Amniotic stem cell (primary cell): ENCODE measurements at places on chromosomes 1 and 21.
A peak's percentile ranks its signal among the peaks of the same experiment; 100 is the strongest.

- no peak for DNase-seq
Measured at GRCh38 chr1:67211589-67212563, 45.6 kb downstream of the IL23R start.

DNA sequence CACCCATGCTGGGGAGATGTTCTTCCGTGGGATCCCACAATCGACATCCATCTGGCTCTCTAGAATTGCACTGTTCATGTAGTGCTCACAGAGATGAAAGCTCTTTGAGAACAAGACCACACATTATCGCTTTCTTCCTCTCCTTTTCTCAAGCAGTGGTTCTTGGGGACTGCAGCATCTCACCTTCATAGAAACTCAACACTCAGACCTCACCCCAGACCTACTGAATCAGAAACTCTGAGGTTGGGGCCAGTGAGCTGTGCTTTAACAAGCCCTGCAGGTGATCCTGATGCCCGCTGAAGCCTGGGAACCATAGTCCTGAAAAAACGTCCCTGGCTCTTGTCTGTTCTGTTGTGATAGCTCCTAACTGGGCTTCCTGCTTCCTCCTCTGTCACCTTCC lies 251.3 kb upstream of the FGGY start:
- DNase-seq, result no peak

DNA sequence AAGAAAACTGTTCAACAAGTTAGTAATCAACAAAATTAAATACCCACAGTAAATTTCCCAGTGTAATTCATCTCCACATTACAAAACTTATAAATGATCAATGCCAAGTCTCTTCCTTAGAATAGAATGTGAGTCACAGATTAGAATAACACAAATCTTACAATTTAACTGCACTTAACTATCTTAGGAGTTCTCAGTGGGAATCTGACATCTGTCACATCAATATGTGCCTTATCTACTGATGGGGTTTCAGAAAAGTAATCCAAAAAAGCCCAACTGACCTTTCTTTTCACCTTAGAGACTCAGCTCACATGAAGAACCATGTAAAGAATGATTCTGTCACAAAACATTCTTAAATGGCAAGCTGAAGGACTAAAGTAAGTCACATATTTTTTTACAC lies 141.4 kb downstream of the RERE start:
- DNase-seq, result no peak

- DNase-seq, result no peak
Measured at GRCh38 chr1:67708606-67709005, 23.6 kb downstream of the GADD45A start.

DNA sequence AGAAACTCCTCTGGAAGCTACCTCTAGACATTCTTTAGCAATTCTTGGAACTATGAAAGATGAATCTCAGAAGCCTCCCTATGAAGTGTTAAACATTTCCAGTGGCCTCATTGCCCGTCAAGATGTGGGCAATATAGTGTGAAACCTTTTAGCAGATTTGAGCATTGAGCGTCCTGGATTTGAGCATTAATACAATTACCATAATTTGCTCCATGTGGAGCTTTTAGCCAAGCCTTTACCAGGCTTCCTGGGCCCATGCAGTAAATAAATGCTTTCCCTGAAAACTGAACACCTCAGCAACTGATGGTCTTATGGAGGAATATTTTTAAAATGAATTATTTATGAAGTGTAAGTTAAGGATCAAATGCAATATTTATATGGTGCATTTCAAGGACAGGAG lies 162.0 kb downstream of the FGGY start:
- DNase-seq, result no peak

DNA sequence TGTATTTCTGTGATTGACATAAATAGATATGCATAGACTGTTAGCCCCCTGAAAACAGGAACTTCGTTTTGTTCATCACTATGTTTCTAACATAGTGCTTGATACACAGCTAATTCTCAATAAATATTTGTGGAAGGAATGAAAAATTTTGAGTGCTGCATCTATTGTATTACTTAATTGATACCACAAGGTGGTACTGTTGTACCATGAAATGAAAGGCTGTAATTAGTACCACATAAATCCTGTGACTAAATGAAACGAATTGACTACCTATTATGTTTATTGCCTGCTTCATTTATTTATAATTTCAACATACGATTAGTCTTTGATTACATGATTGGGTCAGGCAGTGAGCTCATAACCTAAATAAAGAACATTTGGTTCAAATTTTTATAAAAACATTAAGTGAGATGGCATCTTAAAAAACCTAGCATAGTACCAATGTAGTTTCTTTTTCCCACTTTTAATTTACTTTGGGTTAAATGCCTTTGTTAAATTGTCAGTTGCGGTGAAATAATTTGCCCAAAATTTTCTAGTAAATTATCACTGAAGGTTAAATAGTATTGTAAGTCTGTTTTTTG lies 15.0 kb upstream of the TGFB2 start:
- DNase-seq, result no peak

- DNase-seq, result no peak
Measured at GRCh38 chr1:64659478-64660138, 85.3 kb upstream of the RAVER2 start.

GRCh38 chr1:197017558-197018146 lies 40.3 kb downstream of the CFHR5 start:
- DNase-seq, result no peak

GRCh38 chr1:205170532-205171269 lies 40.8 kb downstream of the DSTYK start:
- no peak for DNase-seq

DNA sequence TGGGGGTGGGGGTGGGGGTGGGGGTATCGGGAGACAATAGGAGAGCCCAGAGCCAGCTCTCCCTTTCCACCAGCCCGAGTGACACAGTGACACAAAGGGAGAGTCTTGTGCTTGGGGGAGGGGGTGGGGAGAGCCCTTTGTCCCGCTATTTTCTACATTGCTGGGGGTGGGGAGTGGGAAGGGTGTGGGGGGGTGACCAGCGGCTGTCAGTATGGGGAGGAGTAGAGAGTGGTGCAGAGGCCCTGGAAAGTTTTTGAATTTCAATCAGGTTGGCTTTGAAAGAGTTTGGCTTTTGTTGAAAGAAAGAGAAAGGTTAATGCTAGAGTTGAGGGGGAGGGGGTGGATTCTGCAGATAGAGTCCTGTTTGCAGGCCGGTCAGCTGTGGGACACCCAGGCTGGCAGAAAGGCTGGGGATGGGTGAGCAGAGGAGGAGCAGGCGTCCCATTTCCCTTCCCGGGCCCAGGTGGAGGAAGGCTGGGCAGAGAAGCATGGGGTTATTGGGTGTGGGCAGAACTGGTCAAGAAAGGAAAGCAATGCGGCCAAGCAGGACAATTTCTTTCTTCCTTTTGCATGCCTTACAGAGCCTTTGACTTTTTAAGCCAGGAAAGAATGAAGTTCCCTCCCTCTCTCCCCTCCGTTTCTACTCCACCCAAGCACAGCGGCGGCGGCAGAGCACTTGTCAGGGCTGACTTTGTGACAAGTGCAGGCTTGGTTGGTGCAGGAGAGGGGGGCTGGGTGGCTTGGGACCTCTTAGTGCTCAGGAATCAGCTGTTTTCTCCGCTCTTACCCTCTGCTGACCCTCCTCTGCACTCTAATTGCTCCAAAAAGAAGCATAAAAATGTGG lies 96.2 kb downstream of the RNF220 start:
- DNase-seq, result no peak

DNA sequence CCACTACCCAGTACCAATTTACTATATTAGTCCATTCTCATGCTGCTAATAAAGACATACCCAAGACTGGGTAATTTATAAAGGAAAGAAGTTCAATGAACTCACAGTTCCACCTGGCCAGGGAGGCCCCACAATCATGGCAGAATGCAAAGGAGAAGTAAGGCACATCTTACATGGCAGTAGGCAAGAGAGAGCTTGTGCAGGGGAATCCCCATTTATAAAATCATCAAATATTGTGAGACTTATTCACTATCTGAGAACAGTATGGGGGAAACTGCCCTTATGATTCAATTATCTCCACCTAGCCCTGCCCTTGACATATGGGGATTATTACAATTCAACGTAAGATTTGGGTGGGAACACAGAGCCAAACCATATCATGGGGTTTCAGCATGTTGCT lies 6.4 kb downstream of the CD58 start:
- no peak for DNase-seq

- no peak for DNase-seq
Measured at GRCh38 chr1:195584870-195585624, 1023.2 kb downstream of the KCNT2 start.

DNA sequence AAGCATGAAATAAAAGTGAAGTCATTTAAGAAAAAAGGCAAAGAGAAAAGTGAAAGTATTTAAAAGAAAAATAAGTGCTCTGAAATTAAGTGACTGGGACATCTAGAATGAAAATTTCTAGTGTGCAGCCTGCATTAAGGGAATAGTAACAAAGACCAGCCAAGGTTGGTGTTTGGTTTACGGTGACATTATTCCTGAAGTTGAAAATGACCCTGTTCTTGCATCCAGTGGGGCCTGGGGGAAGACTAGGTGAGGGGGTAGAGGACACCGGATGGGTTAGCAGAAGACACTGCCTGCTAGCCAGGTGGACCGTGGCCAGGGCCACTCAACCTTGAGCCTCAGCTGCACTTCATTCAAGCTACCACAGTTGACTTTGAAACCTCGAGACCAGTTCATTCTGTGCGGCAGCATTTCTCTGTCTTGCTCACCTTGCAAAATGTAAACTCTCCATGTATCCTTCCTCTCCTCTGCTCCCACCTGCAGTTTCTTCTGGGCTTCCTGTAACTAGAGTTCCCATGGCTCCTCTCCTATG lies 14.3 kb upstream of the KCNK1 start:
- DNase-seq, result no peak

- no peak for DNase-seq
Measured at GRCh38 chr1:175521249-175522040, 221.9 kb downstream of the TNR start.

DNA sequence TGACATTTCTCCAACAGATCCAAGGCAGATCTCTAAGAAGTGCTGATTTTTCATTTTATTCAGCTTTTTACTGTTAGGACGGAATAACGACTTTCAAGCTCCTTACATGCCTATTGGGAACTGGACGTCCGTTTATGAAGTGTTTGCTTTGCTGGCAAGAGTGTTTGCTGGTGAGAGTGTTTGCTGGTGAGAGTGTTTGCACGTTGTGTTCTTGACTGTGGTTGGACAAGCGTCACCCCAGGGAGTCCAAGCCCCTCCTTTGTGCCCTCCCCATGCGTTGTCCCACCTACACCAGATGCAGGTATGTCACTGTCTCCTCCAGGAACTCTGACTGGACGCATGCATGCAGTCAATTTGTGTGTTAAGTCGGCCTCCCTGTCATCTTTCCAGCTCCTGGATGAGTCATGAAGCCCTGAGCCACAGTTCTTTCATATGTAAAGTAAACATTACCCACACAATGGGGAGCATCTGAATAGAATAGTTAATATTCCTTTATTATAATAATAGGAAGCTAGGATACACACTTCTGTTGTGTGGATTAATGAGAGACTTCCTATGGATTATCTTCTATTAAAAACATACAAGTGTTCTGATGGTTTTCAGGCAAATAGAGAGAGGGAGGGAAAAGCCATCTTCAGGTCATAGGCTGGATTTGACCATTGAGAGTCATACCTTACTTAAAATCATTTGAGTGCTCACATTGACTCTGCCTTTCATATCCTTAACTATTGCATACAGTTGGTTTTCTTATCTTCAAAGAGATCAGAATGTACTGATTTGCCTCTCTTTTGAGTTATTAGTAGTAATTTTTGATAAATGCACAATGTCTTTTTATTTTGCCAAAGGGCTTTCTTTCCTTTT lies 119.2 kb downstream of the GALNT2 start:
- peak; percentile 41 for DNase-seq

- DNase-seq, result no peak
Measured at GRCh38 chr1:169271098-169271497, 96.5 kb downstream of the NME7 start.

GRCh38 chr1:20787840-20788795 lies 1.0 kb upstream of the HP1BP3 start:
- DNase-seq, result no peak

- no peak for DNase-seq
Measured at GRCh38 chr1:93426181-93426580, 21.7 kb upstream of the FNBP1L start.

GRCh38 chr1:64197076-64197475 lies 6.3 kb upstream of the UBE2U start:
- DNase-seq, result no peak

- no peak for DNase-seq
Measured at GRCh38 chr1:58726581-58726980, 26.7 kb upstream of the MYSM1 start.

DNA sequence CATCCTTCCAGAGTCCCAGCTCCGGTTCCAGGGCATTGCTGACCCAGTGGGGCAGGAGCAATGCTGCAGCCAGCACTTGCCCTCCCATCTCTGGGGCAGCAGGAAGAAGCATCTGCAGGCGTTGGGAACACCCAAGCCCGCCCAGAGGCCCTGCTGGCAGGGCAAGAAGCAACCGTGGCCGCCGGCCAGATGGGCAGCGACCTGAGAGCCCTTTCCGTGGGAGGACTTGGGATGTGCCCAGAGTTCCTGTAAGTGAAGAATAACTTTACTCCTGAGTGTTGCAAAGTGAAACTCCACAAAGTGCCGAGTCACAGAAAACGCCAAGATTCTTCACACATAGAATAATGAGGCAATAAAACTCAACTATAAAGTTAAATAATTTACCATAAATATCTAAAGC lies 46.0 kb downstream of the GRIK3 start:
- DNase-seq, result no peak

- DNase-seq, result no peak
Measured at GRCh38 chr21:42291003-42291750, 24.0 kb downstream of the TFF3 start.

- no peak for DNase-seq
Measured at GRCh38 chr1:236027104-236027503, 37.8 kb downstream of the NID1 start.

GRCh38 chr1:240776237-240776636 lies 164.3 kb upstream of the GREM2 start:
- no peak for DNase-seq

GRCh38 chr1:154353966-154354365 lies 28.6 kb downstream of the ATP8B2 start:
- no peak for DNase-seq

DNA sequence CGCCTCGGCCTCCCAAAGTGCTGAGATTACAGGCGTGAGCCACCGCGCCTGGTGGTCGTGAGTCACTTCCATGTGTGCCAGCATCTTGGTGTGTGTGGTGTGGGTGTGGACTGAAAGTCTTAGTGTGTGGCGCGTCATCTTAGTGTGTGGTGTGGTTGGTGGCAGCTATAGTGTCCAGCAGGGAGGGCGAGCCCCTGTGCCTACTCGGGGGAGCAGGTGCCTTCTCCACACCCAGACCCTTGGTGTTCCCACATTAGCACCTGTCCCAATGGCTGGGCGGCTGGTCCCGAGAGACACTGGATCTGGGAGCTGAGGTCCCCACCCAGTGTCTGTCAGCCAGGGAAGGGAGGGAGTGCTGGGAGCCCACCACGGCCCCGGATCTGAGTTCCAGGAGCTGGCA lies 2.8 kb downstream of the SCNN1D start:
- DNase-seq, result no peak

GRCh38 chr1:214377886-214378285 lies 96.9 kb downstream of the SMYD2 start:
- peak; percentile 46 for DNase-seq

- no peak for DNase-seq
Measured at GRCh38 chr1:43872280-43872679, 61.3 kb upstream of the ARTN start.
